ENCODE measurements at places on chromosomes 1 and 21. TPM values are rescaled to one million over a fixed set of nuclear protein-coding genes. Genes with fewer than 3 reads are reported as not detected.

The DPT gene
- total RNA-seq, result 121 TPM

DNA sequence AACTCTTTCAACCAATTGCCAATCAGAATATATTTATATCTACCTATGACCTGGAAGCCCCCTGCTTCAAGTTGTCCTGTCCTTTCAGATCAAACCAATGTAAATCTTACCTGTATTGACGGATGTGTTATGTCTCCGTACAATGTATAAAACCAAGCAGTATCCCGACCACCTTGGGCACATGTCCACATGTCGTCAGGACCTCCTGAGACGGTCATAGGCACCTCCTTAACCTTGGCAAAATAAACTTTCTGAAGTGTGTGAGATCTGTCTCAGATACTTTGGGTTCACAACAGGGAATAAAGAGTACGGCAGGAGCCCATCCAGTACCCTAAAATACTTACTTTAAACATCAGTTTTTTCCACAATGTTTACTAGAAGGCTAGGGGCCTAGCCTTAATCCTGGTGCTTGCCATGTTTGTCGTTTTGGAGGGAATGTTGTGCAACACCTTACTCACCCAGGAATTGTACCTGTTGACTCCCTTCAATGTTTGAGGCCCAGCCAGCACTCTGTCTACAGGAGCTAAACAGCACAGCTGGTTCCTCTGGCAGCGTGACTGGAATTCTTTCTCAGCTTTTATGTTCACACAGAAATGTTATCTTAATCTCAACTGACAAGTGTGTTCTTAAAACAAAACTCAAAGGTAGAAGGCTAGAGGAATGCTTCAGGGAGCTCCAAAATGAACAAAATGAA lies 90.8 kb upstream of the USP25 start:
- no peak for DNase-seq

GRCh38 chr1:246978785-246979184 lies 29.1 kb downstream of the ZNF695 start:
- DNase-seq, result no peak

The KCNK1 gene
- total RNA-seq, result 3.2 TPM

DNA sequence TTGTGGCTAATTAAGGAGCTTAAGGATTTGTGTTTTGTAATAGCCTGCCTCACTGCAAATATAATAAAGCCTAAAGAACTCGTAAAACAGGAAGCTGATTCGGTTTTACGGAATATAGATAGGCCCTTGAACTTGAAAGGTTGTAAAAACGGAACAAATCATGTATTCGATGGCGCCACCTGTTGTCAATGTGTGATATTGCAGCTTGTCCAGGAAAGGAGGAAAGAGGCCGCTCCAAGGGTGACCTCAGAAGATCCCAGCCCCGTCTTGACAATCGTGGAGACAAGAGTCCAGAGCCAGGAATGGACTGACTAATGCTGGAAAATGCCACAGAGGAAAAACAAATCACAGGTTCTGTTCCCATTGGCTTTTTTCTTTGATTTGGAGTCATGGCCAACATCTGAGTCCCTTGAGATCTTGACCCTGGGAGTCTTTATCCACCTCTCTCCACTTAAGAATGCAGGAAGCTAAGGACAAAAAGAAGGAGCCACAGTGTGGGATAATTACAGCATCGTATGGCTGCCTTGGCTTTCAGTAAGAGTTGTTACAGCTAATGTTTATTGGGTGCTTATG lies 7.0 kb upstream of the IGSF21 start:
- peak; percentile 89 for DNase-seq

DNA sequence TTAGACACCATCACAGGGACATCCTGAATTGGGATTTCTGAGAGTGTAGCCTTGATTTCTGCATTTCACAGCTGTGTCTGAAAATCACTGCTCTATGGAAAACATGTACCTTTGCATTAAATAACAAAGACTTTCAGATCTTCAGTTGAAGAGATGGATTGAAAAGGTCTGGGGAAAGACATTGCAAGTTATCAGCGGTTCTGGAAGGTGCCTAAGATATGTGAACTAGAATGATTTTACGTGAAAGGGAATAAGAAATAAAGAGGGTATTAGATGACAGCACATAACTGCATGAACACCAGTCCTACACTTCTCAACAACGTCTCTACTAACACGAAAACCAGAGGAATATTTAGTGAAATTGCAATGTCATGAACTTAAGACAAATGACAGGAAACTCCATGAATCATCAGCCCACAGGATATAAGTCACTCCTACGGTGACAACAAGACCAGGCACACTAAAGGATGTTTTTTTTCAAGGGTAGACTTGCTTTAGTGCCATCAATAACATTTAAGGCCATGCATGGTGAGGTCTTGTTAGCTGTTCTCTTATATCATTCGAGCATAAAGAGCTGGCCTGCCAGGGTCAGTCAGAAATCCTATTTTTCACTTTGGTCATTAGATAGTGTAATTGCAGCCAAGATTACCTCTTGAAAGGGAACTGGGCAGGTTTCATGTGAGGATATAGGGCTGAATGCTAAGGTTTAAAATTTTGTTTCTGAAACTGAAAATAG lies 283.1 kb downstream of the GRIK1 start:
- DNase-seq, result no peak

DNA sequence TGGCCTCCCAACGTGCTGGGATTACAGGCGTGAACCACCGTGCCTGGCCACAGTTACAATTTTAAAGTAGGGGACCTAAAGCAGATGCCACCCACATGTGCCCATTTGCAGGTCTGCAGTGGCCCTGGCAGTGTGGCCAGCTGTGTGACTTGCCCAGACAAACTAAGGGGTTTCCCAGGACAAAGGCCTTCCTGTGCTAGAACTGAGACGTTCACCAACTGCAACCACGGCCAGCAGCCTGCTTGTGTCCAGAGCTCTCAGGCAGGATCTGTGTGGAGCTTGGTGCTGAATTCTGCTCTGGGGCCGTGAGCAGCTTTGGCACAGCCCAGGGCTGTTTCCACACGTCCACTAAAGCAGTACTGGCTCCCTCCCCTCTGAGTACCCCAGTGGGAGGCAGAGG lies 10.6 kb upstream of the PTTG1IP start:
- DNase-seq, result no peak

DNA sequence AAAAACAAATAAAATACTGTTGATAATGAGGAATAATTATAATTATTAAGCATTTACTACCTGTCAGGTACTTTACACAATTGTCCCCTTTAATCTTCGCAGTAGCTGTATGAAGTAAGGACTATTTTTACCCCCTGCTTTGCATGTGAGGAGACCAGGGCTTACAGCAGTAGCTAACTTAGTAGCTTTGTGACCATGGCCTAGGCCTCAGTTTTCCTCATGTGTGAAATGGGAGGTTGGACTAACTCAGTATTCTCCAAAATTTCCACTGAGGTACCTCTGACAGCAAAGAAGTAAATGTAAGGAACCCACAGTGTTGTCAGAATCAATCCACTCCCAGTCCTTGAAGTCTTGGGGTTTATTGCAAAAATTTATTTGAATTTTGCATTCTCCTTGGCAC lies 3.8 kb upstream of the CSRP1 start:
- no peak for DNase-seq

DNA sequence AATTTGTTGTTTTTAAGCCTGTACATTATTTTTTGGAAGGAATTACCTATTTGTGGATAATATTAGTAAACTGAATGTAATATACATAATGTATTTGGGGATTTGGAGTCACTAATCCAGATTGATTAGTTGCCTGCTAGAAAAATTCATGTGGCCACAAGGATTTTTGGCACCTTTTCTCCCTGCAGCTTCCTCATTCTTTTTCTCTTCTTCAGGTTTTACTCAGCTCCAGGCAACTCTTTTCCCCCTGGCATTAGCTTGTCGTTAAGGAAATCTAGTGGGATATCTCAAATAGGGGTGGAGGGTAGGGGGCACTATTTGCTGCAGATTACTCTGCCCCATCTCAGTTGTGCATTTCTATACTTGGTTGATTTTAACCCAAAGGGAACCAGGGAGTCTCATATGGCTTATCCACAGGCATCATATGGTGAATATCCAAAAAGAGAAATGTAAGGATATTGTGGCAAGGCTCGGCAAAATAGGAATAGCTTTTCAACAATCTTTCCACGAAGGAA lies 203.1 kb downstream of the NFIA start:
- DNase-seq, result no peak

- no peak for DNase-seq
Measured at GRCh38 chr1:28244549-28245251, 8.8 kb downstream of the ATP5IF1 start.
